ENCODE measurements at places on chromosomes 13 and 19. TPM values are rescaled to one million over a fixed set of nuclear protein-coding genes. Genes with fewer than 3 reads are reported as not detected.

NTF4 gene
- total RNA-seq: 0.69 TPM

DNA sequence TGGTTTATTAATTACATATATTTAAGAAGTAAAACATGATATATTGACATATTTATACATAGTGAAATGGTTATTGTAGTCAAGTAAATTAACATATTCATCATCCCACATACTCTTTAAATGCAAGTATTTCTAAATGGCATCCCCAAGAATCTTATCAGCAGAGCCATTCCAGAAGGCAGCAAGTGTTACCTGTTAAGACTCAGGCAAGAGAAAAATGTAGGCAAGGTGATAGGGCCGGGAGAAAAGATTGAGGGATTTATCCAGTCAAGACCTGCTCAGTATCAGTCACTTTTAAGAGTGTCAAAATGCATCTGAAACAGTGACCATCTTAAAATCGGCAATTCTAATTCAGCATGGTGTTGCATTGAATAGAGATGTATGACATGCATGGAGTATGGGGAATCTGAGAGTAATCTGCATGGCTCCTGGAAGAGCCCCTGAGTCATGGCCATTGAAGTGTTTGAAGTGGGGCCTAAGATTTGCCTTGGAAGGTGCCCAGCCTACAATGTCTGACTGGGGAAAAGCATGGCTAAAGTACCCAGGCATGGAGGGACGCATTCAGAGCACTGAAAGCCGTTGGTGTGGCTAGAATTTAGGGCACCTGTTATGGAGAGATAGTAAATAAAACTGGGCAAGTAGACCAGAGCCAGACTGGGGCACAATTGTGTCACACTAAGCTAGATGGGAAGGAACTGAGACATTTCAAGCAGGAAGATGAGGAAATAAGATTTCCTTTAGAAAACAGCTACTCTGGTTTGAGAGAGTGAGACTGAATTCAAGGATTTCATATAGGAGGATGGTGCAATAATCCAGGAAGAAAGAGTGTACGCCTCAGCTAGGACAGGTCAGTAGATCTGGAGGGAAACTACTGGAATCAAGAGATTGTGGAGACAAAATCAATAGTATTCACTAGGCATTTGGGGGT lies 25.0 kb upstream of the C1QTNF9B start:
- peaks cover 29% of the 10 kb centered on the region for H3K4me1 ChIP-seq
- no peaks in the 10 kb centered on the region for H3K27me3 ChIP-seq

DNA sequence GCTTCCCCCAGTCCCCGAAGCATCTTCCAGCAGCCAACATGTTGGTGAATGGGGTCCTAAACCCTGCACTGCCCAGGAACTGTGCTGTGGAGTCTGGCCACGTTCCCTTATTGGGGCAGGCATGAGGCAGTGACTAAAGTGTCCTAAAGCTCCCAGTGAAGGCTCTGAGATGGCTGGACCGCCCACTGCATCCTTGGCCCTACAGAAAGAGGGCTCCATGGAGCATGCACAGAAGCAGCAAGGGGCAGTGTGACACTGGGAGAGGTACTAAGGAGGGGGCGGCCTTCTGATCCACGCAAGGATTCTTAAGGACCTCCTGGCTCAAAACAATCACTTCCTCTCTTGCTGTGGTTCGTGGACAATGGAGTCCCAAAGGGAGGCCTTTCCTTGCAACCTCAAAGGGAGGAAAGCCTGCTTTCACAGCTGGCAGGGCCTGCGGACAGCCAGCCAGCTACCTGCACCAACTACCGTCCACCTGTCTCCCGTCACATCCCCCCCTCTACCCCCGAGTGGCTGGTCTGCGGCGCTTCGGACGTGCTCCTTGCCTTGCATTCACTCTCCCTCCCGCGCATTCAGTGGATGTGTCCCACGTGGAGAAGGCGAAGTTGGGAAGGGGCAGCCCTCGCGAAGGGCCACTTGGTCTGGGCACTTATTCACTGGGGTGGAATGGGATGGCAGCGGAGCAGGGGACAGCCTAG lies 63.9 kb upstream of the STARD13 start:
- H3K4me1 ChIP-seq: no peaks in the 10 kb centered on the region
- DNase-seq: peak; percentile 18
- peak overlapping the region; percentile 87 for H3K4me3 ChIP-seq
- H3K27me3 ChIP-seq: no peaks in the 10 kb centered on the region
- peaks cover 16% of the 10 kb centered on the region for H3K36me3 ChIP-seq
- H3K27ac ChIP-seq: no peak overlapping the region

- no peaks in the 10 kb centered on the region for H3K4me1 ChIP-seq
- H3K36me3 ChIP-seq: no peaks in the 10 kb centered on the region
- DNase-seq: no peak
- peaks cover 14% of the 10 kb centered on the region for H3K27me3 ChIP-seq
- H3K27ac ChIP-seq: no peak overlapping the region
Measured at GRCh38 chr13:97021241-97021640, 27.0 kb upstream of the OXGR1 start.

DNA sequence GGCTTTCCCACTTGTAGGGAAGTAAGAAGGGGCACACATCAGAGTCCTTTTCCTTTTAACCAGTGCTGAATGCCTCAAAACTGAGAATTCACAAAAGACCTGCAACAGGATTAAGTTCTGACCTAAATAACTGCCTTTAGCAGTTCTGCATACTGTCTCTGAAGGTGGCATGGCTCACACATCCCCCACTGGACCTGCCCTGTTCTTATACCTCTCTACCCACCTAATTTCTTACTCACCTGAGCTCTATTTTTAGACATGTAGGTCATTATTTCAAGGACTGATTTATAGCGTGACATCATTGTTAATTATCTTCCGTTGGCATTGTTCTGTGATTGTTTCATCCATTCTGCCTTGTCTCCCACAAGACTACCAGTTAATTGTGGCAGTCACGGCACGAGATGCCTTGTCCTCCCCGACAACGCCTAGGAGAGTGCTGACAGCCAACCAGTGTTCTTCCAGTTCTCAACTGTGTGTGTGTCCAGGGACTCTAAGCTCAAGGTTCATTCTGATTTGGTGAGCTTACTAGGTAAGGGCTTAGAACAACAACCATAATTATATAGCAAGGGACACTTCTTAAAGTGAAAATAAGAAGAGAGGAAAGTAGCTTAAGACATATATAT lies 27.1 kb upstream of the UBL3 start:
- peaks cover 24% of the 10 kb centered on the region for H3K4me1 ChIP-seq
- no peaks in the 10 kb centered on the region for H3K27me3 ChIP-seq
- H3K36me3 ChIP-seq: no peaks in the 10 kb centered on the region
- DNase-seq: no peak
- peak overlapping the region; percentile 40 for H3K27ac ChIP-seq

GRCh38 chr19:30565636-30566035 lies 193.5 kb downstream of the ZNF536 start:
- no peaks in the 10 kb centered on the region for H3K27me3 ChIP-seq
- no peak for DNase-seq
- H3K4me3 ChIP-seq: no peak overlapping the region
- no peaks in the 10 kb centered on the region for H3K4me1 ChIP-seq

Measured in Calu3 (cell line).